ENCODE measurements at places on chromosomes 6 and 20.

- DNase-seq = no peak
Measured at GRCh38 chr6:87483929-87484328, 11.2 kb downstream of the SLC35A1 start.

GRCh38 chr6:117783279-117783678, 108.0 kb downstream of the NUS1 start:
- no peak for DNase-seq

GRCh38 chr6:26439151-26440125, 866 bp upstream of the BTN3A3 start:
- DNase-seq = no peak

GRCh38 chr20:41476013-41476441, 109.4 kb upstream of the EMILIN3 start:
- DNase-seq = peak; percentile 74

- no peak for DNase-seq
Measured at GRCh38 chr20:43040427-43040826, 149.3 kb downstream of the PTPRT start.
